ENCODE measurements at places on chromosomes 12 and 14.

DNA sequence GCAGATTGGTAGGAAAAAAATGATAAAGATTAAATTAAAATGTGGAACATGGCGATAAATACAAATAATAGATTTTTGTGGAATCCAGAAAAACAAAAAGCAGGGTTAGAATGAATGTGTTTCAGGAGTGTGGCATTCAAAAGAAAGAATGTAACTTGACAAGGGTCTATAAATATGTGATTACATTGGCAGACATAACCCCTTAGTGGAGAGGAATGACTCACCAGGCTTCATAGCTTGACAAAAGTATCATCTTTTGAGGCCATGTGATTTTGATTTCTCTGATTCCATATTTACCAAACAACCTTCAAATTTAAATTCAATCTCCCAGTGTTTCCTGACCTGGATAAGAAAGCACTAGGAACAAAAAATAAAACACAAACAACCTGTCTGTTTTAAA, 24.4 kb upstream of the MGST1 start:
- DNase-seq: no peak

DNA sequence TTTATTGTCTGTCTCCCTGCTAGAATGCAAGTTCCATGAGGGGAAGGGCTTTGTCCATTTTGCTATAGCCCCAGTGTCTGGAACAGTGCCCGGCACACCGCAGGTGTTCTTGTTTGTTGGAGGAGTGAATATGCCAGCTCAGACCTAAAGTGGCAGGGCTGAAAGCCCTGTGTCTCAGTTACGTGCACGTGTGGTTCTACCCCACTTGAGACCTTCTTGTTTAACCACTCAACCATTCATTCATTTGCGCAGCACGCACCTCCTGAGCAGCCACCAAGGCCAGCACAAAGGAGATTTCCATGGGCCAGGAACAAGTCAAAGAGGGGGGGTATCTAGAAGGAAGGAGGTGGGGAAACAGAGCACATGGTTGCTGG, 338.0 kb upstream of the FKBP4 start:
- DNase-seq: no peak

- DNase-seq: no peak
Measured at GRCh38 chr12:1629338-1630132, 504 bp downstream of the WNT5B start.

- DNase-seq: peak; percentile 45
Measured at GRCh38 chr12:131608740-131609690, 101.9 kb upstream of the SFSWAP start.

DNA sequence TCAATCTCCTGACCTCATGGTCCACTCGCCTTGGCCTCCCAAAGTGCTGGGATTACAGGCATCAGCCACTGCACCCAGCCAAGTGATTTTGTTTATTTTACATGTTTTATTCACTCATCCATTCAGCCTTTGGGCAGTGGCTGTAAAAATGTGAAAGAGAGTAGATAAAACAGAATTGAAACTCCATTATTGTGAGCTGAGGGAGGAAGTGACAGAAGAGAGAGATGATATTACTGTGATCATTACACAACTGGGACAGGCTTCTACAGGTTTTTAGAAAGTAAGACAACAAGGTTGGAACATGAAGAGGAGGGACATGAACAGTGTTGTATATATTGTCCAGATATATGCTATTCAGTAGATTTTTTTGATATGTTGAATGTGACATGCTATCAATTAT, 25.0 kb downstream of the CREBL2 start:
- no peak for DNase-seq

DNA sequence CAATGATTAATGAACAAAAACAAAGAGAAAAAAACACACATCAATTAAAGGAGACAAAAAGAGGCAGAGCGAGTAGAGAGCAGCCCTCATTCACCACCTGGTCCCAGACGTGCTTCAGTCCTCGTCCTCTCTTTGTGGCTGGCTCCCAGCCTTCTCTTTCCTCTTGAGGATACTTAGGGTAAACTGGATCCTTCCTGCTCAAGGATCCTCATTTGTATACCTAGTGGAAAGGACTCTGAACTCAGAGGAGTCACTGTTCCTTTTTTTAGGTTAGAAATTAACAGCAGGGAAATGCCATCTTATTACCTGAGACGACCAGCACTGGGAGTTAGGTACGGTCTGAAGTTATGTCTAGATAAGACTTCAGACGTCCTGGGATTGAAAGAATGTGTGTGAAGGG, 9.7 kb downstream of the MLEC start:
- no peak for DNase-seq

DNA sequence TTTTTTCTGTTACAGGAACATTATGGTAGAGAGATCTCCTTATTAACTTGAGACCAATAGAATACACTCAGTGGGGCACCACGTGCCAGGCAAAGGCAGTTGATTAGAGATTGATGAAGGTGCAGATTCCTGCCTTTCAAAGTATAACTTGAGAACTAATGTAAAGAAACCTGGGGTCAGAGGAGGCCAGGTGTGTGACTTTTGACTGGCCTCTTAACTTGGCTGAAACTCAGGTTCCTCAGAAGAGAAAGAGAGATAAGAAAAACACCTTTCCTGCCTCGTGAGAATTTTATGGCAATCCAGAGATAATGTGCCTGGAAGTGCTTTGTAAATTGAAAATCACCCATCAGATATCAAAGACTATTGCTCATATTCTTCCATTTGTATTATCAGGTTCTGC, 110.7 kb upstream of the GZMB start:
- no peak for DNase-seq

- no peak for DNase-seq
Measured at GRCh38 chr12:70196811-70197281, 46.4 kb upstream of the CNOT2 start.

GRCh38 chr14:34030864-34031263, 80.0 kb upstream of the EGLN3 start:
- no peak for DNase-seq

DNA sequence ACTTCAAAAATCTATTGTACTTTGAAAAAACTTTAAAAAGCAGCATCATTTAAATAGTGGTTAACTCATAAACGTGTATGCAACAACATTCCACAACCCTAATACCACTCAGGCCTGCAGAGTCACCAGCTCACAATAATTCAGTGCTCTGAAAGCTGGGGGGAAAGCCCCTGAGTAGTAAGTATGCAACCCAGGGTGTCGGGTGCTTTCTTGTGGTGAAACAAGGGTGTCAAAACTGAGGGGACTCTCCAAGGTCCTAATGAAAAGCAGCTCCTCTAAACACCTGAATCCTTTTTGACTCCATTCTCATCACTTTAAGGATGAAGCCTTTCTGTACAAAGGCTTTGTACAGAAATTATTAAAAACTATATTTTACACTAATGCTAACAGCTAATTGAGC, 33.7 kb downstream of the FGFR1OP2 start:
- DNase-seq: peak; percentile 36

DNA sequence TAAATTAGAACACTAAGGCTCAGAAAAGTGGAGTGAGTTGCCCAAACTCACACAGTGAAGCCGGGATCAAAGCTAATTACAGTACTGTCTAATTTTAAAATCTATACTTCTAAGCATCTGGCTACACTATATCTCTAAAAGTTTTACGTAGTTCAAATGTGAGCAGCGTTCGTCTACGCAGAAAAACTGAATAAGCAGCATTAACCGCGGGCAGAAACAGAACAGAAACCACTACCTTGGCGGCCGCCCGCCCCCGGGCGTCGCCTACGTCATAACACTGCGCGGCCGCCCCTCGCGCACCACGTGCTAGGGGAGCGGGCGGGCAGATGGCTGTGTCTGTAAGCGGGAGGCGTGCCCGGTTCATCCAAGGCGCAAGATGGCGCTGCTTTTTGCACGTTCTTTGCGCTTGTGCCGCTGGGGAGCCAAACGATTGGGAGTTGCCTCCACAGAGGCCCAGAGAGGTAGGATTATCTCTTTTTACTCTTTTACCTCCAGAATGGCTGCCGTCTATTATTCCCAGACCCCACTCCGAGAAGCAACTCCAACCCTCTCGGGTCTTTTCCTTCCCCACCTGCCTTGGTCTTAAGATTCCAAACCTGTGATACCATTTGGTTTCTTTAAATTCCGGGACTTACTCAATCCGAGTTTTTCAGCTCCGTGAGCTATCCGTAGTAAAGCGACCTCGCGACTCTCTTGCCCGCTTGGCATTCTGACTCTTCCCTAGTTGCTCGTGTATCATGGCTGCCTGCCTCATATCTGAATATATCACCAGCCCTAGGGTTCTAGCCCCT, at the start of gene SPRYD4:
Gene SPRYD4, plus strand, starts transcription at position 363 of the 791 bp plus-strand sequence. Its CDS starts 14 bp downstream, at position 377.
- DNase-seq: peak; percentile 94

- DNase-seq: no peak
Measured at GRCh38 chr14:87065366-87065765, 927.6 kb downstream of the GALC start.

DNA sequence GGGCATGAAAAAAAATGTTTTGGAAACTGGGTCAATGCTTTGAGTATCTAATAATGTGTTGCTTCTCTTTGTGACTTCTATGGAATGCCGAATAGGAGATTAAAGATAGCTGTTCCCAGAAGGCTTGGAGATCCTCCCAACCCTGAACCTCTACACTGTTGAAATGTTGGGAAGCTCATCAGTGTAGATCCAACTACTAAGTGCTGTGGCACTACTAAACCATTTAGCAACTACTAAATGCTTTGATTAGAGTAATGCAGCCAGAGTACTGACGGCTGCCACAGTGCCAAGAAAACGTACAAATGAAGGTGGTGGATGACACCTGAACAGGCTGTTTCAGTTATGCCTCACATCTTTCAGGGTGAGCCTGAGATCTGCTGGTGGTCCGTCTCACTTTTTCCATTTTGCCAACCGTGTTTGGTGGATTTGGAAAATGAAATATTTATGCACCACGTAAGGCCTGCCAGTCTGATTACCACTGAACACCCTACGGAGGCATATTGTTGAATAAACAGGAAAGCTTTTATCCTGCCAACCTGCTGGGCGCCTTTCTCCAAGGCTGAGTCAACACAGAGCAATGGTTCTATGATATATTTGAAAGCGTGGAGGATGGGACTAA, 938.0 kb upstream of the FLRT2 start:
- DNase-seq: no peak

DNA sequence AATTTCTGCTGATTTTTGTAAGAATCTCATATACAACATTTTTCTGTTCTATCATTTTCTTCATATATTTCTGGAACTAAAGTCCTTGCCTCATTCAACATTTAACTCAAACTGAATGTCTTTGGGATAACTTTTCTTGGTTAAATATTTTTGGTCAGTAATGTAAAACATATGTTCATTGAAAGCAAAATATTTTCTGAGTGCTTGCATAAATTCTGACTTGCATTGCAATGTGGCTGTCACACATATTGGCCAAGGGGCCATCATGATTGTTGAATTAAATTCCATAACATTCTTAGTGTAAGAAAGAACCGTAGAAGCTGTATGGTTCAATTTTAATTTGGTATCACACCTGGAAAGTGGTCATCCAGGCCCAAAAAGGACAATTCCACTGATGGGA, 369.4 kb downstream of the GALC start:
- DNase-seq: no peak

DNA sequence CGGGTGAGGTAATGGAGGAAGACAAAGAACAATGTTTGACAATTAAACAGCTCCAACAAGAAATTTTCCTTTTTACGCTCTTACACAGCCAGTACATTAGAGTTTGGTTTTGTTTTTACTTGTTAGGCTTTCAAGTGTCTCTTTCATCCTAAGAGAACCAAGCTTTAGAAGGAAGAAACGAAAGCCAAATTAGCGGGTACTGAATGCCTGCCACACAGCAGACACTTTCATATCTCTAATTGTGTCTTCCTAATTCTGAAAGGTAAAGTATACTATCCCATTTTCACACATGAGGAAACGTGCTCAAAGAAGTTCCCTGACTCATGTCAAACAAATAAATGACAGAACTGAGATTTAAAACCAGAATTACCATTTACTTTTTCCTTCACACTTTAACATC, 65.0 kb downstream of the CDK17 start:
- no peak for DNase-seq

DNA sequence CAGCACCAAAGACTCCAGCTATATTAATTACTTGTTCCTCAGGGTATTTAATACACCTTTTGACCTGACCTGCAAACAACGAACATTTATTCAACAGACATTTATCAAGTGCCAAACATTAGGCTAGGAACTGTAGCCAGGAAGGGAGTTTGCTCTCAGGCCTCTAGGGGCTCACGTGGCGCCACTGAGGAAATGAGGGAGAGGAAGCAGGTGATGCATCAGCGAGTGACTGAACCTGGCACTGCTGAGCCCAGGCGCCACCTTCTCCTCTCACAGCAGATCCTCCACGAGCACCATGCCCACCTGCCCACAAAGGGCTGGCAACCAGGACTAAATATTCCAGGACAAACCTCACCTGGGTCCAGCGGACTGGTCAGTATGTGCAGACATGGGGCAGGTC, 50.2 kb downstream of the SETD3 start:
- no peak for DNase-seq

DNA sequence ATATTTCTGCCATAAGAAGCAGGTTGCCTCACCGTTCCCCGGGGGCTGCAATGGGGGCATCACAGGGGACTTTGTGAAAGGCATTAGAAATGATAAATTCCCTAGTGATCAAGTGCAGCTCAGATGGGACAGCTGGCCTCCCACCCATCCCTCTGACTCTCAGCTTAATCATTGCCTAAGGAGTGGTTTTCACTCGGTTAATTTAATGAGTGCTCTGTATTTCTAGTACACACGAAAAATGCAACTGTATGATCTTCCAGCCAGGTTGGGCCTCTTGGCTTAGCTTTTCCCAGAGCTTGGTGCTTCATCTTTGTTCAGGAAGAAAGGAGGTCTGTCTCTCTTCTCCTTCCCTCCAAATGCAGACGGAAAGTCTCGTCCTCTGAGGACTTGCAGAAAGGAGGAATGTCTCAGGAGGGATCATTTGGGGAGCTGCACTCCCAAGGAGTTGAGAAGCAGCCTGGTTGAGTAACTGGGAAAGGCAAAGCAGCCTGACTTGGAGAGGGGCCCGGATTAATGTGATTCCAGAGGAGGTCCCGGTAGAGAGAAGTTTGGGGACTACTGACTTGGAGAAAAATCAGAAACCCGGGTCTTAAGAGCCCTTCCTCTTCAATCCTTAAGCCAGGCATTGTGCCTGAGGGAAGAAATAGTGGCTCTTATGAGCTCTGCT, 7.2 kb downstream of the CD9 start:
- DNase-seq: no peak

GRCh38 chr12:6620885-6621274, 13.7 kb upstream of the CHD4 start:
- DNase-seq: no peak

DNA sequence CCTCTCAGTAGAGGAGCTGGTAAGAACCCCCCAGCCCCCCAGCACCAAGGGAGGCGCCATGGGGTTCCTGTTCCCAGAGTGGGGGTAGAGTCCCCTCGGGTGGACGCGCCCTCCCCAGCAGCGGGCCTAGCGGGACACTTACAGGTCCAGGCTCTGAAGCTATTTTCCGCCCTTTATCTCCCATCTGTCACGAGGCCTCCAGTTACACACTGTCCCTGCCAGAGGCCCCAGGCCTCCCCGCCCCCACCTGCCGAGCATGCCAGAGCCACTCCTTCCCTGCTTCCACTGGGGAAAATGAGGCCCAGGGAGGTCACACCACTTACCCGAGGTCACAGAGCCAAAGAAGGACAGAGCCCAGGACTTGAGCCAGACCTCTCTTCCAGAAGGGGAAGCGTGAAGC, 3.1 kb downstream of the C14orf180 start:
- DNase-seq: no peak

All from stimulated activated CD4-positive, alpha-beta T cell treated with anti-CD3 and anti-CD28 coated beads, Interleukin-4, amount 100 ng/mL, for 4 hours (primary cell).